Foreskin keratinocyte (primary cell): ENCODE measurements at places on chromosomes 6 and 20. TPM values are rescaled to one million over a fixed set of nuclear protein-coding genes. Genes with fewer than 3 reads are reported as not detected.

ECT2L gene
- not detected in 2 replicates for polyA plus RNA-seq

- DNase-seq, result no peak
Measured at GRCh38 chr20:49984426-49985153, 1.8 kb downstream of the SNAI1 start.

DNA sequence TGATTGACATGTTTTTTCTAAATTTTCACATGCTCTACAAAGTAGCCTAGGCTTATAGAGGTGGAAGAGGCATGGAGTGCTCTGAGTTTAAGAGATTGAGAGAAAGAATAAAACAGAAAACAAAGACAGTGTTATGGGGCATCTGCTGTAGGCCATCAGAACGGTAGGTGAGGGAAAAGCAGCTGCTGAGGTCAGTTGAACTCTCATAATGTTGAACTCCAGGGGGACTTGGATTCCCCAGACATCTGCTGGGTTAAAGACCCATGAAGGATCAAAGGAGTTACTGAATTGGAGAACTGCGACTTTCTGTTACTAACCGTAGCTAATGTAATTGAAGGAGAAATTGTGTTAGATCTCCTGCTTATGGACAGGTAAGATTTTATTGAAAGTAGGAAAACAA is 333.9 kb downstream of the TFAP2B start:
- no peak for DNase-seq

DEFB129 gene
- not detected in 2 replicates for polyA plus RNA-seq

GRCh38 chr20:37880726-37881591 is 22.0 kb upstream of the VSTM2L start:
- peak; percentile 36 for DNase-seq

GRCh38 chr6:144049386-144049785 is 41.3 kb upstream of the PLAGL1 start:
- no peak for DNase-seq

DNA sequence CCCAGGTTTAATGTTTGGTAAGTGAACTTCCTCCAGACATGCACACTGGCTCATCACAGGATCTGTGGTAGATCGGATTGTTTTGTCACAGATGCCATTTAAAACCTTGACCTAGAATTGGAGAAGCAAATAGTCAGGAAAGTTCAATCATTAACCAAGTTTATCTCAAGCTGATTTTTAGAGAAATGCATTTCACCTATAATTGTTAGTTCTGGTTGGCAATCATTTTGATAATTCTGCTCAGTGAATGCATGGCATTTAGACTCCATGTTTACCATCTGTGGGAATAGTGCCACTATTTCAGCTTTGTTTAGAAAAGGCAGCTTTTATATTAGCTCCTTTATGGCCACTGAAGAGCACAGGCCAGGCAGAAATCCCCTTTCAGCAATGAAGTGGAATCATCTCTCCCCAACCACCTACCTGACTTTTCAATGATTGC is 73.9 kb upstream of the IPCEF1 start:
- DNase-seq, result no peak

GRCh38 chr6:10951675-10952282 is 64.9 kb downstream of the SYCP2L start:
- peak; percentile 38 for DNase-seq

GRCh38 chr6:35043381-35044130 is 97.6 kb downstream of the TCP11 start:
- no peak for DNase-seq

PRRT1 gene
- polyA plus RNA-seq, result 0.45 and 0.75 TPM in 2 replicates

GRCh38 chr20:8515810-8516435 is 383.9 kb downstream of the PLCB1 start:
- no peak for DNase-seq

SLC22A2 gene
- not detected in 2 replicates for polyA plus RNA-seq

GRCh38 chr6:32194825-32195651 is 2.6 kb upstream of the GPSM3 start:
- peak; percentile 19 for DNase-seq

- no peak for DNase-seq
Measured at GRCh38 chr20:41335591-41335990, 5.0 kb upstream of the LPIN3 start.

GRCh38 chr6:158607411-158608170 is 37.0 kb downstream of the DYNLT1 start:
- no peak for DNase-seq

- DNase-seq, result no peak
Measured at GRCh38 chr6:87396595-87397392, 11.0 kb upstream of the CFAP206 start.

- no peak for DNase-seq
Measured at GRCh38 chr6:85125526-85125925, 324.4 kb upstream of the NT5E start.

- no peak for DNase-seq
Measured at GRCh38 chr6:6597682-6598081, 9.2 kb downstream of the LY86 start.

DNA sequence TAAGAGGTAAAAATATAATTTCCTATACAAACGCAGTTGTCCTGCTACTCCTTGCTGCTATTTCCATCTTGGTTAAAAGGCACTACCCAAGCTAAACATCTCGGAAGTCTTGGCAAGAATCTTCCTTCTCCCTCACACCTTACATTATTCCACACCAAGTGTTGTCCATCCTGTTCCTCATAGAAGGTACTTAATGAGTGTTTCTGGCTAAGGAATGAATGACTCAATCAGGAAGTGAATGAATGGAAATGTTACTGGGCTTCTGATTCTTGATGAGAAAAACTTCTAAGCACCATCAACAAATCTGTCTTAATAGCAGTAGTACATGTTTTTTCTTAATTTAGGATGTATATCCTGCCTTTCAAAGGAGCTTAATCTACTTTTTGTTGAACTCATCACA is 40.6 kb upstream of the RSPO3 start:
- no peak for DNase-seq

NINL gene
- 2.8 and 3.5 TPM in 2 replicates for polyA plus RNA-seq

DNA sequence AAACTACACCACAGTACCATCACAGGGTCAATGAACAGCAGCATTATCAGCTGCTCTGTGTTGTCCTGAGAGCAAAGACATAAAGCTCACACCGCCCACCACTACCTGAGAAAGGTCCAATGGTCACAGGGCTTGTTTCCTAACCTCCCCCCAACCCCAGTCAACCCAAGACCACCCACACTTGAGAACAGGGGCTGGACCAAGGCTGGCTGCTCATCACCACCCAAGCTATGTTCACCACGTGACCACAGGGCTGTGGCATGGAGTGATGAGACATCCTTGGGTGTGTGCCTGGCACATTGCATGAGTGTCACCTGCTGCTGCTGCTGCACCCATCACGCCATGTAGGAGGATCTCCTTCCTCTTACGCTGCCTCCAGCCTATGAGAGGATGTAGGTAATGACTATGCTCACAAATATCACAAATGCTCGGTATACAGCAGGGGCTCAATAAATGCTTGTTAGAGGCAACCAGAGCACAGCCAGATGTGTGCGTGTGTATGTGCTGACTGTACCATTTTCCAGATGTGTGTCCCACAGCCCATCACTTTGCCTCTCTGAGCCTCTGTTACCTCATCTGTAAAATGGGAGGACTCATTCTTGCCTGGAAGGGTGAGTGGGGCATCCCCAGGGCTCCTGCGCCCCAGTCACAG is 23.3 kb upstream of the SIRPA start:
- no peak for DNase-seq

BPIFB2 gene
- not detected in 2 replicates for polyA plus RNA-seq

- DNase-seq, result no peak
Measured at GRCh38 chr6:170153436-170154319, 137.2 kb downstream of the DLL1 start.

OVOL2 gene
- polyA plus RNA-seq, result 7.0 and 9.3 TPM in 2 replicates

DNA sequence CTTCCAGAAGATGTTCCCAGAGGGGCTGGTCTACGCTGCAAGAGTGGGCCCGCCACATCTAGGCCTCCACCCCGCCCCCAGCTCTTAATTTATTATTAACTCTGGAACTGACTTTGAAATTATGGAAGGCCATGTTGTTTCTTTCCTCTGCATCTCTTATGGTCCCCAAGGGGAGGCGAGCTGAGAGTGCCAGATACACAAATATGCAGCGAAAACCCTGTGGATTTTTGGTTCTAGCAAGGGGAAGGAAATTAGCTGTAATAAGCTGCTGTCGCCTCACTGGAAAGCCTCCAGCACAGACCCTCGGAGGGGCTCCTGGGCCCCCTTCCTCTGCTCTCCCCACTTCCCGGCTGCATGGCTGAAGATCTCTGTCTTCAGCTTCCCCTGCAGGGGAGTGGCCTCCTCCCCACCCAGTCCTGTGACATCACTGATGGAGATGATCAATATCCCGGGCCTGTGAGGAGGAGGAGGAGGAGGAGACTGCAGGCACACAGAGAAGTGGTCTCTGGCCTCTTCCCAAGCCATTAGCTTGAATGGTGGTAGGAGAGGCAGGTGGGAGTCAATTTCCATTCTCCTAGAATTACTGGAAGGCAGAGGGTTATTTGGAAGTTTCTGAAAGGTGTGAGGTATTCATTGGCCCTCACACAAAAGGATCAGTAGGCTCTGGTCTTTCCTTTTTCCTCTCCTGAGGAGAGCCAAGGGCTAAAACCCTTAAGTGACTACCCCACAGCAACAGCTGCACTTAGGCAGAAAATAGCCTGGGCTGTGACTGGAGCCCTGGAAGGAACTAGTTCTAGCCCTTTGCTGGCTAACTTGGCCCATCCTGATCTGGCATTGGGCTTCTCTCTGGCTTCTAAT is 39.7 kb upstream of the CCDC167 start:
- DNase-seq, result no peak

- DNase-seq, result no peak
Measured at GRCh38 chr6:64712606-64713005, 994.4 kb downstream of the EYS start.

DNA sequence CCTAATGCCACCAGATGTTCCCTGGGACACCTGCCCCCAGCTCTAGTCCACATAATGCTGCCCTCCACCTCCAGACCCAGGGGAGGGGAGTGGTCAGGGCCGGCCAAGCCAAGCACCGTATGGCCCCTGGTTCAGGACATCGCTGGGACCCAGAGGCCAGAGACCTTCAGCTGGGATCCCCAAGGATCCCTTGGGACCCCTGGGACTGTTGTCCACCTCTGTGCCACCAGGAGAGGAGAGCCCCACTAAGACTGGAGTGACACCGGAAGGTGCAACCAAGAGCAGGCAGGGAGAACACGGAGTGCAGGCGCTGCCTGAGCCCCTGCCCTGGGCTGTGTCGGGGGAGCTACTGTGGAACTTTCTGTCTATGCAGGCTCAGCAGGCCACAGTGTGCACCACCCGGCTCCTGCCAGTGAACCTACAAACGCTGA is 43.6 kb downstream of the CTCFL start:
- no peak for DNase-seq

DNA sequence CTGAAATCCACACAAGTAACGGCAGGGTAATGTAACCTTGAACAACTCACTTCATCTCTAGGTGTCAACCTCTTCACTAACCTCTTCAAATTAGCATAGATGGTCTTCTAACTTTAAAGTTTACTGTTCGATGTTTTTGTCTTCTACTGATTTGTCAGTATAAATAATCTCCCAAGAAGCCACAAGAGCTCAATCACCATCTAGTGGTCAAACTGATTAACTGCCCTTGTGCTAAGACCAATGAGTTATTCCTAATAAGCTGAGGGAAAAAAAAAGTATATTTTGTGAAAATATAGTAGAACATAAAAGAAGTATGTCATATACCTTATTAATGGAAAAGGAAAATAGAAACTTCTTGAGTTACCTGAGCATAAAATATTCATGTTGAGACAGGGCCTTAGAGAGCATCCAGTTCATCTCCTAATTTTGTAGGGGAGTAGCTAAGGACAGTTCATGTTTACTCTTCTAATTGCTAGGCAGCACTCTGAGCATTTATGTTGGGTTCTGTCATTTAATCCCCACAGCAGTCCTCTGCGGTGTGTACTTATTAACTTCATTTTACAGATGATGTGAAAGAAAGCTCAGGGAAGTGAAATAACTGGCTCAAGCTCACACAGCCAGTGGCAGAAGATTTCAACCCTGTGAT is 317.1 kb downstream of the ESR1 start:
- peak; percentile 58 for DNase-seq

DNA sequence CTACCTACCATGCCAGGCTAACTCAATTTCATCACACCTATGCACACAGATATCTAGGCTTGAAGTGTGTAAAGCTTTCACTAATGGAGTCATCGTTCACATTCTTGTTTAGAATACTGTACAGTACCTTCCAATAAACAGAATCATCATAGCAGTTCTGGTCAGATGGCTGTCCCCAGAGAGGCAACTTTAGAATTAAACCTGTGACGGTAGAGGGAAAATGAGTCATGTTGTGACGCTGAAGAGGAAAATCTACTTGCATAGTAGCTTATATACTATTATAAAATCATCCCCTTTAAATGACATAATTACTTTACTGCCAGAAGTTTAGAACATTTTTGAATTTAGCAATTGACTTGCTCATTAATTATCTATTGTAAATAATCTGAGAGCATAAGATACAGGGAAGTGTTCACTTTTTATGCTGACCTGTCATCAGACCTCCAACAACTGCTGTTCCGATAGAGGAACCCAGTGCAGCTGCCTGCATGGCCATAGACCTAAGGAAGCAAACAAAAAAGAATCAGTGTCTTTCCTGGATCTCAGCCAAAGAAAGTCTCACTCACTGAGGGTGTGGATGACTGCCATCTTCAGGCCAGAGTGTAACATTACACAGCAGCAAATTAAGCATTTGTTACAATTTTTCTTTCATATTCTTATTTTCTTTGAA is 29.8 kb downstream of the RHAG start:
- peak; percentile 46 for DNase-seq

DNA sequence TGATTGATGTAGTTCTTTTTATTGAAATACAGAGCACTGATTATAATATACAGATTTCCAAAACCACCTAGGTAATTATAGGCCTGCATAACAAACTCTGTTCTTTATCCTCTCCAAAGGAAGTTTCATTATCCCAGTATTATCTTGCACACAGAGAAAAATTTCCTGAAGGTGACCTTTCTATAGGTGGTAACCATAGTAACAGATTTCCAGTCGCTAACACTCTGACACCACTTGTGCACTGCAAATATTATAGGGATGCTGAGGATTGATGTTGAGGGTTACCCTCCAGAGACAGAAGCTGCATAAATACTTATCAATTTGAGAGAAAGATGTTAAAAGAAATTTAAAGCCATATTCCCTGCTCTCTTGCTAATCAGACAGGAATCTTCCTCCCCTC is 274.5 kb upstream of the NRSN1 start:
- DNase-seq, result no peak

DNA sequence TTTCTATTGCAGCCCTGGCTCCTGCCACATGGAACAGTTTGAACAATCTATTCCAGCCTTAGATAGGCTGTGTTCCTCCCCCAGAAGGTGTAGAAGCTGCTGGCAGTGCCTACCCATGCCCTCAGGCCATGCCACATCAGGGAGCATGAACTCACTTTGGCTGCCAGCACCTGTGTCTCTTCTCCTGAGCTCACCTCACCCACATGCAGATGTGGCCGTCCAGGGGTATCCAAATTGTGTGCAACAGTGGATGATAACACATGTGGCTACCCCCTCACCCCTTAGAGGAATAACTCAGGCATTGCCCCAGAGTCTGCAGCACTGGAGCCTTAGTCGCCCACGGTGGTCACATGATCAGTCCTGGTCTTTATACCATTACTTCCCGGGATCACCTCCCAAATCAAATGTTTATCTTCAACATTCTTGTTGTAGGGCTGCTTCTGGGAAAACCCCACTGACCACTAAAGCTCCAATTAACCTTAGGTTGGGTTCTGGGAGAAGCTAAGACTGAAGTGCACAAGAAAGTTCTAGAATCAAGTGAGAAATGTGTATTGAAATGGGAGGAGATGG is 110.4 kb downstream of the BANF2 start:
- no peak for DNase-seq
